ENCODE measurements at places on chromosomes 2 and 18.

DNA sequence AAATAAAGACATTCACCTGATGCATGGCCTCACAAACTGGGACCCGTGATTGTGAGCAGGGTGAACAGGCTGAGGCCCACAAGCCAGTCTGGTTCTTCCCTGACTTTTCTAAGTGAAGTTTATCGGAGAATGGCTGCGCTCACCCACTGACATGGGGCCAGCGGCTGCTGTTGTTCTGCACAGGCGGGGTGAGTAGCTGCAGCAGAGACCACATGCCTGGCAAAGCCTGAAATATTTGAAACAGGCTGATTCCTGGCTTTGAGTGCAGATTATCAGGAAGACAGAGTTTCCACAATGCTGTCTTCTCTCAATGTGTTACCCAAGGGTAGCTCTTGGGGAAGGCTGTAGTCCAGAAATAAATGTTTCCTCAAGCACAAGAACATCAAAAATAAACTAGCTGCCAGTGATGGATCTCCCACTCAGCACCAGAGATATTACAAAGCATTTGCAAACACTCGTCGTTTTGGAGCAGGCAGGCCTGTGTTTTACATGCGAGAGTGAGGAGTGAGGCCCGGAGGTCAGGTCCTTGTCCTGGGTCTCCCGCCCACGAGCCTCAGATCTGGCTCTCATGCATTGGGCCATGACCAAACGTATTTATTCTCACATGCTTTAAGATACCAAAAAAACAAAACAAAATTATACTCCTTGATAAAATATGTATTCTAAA is 647.1 kb downstream of the GALR1 start:
- DNase-seq, result no peak

DNA sequence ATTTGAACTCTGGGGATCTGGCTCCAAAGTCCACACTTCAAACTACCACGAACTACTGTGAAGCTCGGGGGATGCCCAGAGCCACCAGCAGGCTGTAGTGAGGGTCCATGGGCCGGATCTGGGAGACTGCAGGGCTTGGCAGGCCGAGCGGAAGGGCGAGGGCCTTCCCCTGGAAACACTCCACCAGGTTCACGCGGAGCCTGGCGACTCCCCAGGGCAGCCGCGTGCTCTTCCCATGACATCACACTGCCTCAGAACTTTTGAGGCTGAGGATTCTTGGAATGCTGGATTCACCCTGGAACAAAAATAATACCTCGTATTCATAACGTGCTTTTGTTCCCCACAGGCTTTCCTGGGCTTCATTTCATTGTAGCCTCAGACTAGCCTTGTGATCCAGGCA is 201.0 kb downstream of the SMAD7 start:
- DNase-seq, result no peak

GRCh38 chr2:235106874-235107639 is 155.2 kb downstream of the SH3BP4 start:
- no peak for DNase-seq

- DNase-seq, result no peak
These were observed 43.6 kb upstream of the PGAP1 start for GRCh38 chr2:196970099-196970498.

DNA sequence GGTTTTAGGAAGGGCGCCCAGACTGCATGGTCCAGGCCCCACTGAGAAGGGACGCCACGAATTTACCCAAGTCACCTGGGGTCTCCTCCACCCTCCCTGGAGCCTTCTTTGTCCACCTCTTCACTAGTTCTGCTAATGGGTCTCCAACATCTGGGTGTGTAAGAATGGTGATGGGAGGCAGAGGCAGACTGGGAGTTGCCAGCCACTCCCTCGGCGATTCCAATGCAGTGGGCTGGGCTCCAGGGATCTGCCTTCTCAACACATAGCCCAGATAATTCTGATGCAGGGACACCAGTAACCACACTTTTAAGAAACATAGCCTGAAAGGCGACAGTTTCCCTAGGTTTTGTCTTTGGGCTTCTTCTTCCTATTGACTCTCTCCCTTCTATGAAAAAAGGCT is 39.1 kb downstream of the MRPL44 start:
- DNase-seq, result no peak

GRCh38 chr18:79506191-79507075 is 110.7 kb downstream of the NFATC1 start:
- DNase-seq, result no peak

All from vagina (tissue), 2 donors.